ENCODE measurements at places on chromosomes 2 and 18.

DNA sequence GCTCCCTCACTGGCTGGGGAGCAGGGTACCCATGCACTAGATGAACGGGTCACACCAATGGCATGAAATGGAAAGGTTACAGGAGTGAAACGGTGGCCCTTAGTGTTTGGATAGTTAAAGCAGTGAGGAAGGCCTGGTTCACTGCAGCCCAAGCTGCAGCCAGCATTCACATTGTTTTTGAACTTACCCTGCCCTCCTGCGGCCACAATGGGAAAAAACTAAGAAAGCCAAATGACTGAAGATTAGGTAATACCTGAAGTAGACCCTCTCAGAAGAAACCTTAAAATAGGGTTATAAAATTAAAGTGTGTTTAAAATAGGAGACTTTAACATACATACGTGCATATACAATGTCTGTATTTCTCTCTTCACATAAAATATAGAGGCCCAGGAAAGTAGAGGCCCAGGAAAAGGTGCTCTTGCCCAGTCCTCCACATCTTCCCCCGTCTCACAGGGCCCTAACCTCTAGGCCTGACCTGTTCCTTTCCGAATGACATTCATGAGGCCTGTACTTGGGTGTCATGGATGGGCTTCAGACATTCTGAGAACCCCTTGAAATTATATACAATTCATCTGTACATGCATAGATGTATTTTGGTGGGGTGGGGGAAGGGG is 33.3 kb downstream of the DOK1 start:
- no peak for DNase-seq

DNA sequence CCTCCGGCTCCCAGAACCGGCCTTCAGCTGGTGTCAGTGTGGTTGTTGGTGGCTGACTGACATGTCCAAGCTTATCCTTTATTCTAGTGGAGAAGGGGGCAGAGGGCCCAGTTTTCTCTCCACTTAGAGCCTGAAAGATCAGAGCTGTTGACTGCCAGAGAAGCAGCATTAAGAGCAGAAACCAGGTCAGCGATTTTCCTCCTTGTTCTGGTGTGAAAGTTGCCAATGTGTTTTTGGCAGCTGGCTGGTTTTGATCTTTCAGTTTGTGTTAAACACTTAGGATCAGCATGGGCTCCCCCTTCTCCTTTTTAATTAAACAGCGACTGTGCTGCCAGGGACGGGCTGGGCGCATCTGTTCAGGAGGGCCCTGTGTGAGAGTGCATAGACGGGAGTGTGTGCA is 100.9 kb downstream of the ASAP2 start:
- no peak for DNase-seq

GRCh38 chr18:11663439-11664029 is 25.5 kb upstream of the GNAL start:
- no peak for DNase-seq

DNA sequence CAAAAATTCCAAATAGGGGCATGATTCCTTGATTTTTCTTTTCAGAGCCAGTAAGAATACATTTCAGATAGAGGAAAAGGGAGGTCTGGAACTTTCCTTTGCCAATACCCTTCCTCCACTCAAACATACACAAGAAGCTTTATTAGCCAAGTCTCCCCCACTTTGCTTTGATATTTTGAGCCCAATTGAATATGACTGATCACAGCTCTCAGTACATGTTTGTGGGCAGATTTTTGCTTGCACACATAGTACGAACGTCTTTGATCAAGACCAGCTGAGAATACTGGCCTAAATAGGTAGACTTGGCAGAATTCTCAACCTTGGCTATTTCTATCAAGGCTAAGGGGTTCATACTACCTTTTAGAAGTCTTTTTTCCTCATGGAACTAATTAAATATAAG is 148.8 kb upstream of the PGAP1 start:
- no peak for DNase-seq

- DNase-seq = no peak
These were observed 1579.0 kb upstream of the NXPH2 start for GRCh38 chr2:140359056-140359771.

DNA sequence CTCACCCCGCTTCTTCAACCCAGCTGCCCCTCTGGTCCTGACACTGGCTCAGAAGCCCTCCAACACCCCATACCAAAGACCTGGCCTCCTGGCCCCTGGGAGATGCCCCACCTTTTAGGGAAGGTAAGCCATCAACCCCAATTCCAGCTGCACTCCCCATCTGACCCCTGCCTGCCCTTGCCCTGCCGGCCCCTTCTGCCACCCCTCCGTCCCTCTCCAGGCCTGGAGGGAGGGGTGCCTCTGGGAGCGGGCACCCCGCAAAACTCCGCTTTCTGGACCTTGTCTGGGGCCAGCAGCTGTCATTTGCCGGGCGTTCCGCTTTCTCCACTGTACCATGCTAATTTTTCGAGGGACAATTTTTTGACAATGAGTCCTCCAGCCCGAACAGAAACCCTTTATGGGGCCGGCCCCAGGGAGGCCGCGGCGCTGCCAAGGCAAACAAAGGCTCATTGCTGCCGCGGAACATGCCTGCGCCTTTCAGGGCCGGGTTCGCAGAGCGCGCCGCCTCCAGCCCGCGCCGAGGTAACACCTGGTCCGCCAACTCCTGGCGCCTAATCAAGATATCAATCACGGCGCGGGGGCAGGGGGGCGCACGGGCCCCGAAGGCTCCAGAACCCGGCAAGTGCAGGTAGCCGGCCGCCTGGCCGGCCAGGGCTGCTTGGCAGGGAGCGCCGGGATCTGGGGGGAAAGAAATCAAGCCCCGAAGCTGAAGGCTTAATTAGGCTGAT is 96.0 kb downstream of the INHBB start:
- no peak for DNase-seq

DNA sequence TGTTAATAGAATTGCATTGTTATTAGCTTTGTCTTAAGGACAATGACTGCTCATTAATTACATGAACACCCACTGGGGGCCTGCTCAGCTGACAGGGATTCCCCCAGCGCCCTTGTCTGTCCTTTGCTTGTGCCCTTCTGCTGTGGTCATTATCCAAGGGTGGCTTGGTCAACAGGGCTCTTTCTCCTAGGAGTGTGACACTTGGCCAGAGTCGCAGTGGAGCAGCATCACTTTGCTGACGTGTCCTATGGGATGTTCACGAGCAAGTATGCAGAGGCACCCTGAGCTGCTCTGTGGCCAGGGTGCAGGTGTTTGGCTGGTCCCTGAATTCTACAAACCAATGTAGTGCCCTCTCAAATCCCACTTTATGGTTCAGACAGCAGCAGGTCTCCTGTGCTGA is 46.0 kb downstream of the PTGR3 start:
- no peak for DNase-seq

- DNase-seq = no peak
These were observed 561.9 kb downstream of the GALR1 start for GRCh38 chr18:77811503-77811902.

DNA sequence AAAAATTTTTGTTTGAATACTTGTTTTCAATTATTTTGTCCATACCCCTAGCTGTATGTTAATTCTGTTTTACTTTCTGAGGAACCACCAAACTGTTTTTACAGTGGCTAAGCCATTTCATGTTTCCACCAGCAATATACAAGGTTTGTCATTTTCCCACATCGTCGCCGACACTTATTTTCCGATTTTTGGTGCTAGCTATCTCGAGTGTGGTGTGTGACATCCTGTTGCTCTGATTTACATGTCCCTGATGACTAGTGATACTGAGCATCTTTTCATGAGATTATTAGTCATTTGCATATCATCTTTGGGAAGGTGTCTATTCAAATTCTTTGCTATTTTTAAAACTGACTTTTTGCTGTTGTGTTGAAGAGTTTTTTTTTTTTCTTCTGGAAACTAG is 7.2 kb upstream of the GPC1 start:
- DNase-seq = no peak
